IMR-90 (cell line): ENCODE measurements at places on chromosomes 5 and 9. TPM values are rescaled to one million over a fixed set of nuclear protein-coding genes. Genes with fewer than 3 reads are reported as not detected.

GRCh38 chr5:88396751-88397281 is 128.2 kb upstream of the TMEM161B start:
- no peak for DNase-seq

DNA sequence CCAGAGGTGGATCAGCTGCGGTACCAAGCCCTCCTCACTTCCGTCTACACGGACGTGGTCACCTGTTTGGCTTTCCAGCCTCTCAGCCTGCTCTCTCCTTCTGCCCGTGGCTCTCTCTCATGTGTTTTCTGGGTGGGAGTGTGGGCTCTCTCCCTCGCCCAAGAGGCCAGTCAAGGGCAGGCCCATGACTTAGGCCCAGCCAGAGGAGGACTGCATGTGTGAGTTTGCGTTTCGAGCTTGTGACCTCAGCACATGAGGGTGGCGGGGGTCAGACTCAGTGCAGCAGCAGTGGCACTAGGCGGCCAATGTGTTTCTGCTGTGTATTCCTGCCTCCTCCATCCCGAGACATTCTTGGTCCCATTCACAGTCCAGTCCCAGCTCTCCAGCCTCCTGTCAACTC is 82.5 kb upstream of the SMIM23 start:
- DNase-seq: no peak

- no peak for DNase-seq
These were observed 10.9 kb upstream of the IL12B start for GRCh38 chr5:159341145-159341544.

The OR1J2 gene
- not detected in 2 replicates for total RNA-seq
